ENCODE measurements at places on chromosomes 3 and 15.

DNA sequence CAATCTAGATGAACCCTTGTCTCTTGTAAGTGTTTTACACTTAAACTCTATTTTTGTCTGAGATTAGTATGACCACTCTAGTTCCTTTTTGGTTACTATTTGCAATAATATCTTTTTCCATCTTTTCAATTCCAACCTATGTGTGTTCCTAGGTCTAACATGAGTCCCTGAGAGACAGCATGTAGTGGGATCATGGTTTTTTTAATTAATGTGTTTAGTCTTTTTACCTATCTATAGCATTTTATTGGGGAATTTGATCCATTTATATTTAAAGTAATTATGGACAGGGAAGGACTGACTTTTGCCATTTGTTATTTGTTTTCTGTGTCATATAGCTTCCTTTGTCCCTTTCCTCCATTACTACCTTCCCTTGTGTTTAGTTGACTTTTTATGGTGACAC lies 21.7 kb downstream of the TNFSF10 start:
- DNase-seq = no peak

DNA sequence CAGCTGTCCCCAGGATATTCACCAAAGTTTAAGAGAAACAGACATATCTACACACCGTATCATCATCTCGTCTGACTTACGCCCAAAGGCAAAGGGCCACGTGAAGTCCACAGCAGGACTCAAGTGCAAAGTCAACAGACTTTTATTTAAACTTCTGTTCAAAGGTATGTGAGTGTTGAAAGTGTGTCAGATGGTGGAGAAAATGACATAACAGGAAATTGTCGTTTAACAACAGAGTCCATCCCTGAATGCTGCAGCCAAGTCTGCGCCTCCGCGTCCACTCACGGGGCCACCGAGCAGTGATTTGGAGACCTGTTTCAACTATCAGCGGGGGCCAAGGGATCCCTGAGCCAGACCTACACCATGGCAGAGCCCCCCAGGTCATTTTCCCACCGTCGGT lies 165.6 kb downstream of the XXYLT1 start:
- no peak for DNase-seq

DNA sequence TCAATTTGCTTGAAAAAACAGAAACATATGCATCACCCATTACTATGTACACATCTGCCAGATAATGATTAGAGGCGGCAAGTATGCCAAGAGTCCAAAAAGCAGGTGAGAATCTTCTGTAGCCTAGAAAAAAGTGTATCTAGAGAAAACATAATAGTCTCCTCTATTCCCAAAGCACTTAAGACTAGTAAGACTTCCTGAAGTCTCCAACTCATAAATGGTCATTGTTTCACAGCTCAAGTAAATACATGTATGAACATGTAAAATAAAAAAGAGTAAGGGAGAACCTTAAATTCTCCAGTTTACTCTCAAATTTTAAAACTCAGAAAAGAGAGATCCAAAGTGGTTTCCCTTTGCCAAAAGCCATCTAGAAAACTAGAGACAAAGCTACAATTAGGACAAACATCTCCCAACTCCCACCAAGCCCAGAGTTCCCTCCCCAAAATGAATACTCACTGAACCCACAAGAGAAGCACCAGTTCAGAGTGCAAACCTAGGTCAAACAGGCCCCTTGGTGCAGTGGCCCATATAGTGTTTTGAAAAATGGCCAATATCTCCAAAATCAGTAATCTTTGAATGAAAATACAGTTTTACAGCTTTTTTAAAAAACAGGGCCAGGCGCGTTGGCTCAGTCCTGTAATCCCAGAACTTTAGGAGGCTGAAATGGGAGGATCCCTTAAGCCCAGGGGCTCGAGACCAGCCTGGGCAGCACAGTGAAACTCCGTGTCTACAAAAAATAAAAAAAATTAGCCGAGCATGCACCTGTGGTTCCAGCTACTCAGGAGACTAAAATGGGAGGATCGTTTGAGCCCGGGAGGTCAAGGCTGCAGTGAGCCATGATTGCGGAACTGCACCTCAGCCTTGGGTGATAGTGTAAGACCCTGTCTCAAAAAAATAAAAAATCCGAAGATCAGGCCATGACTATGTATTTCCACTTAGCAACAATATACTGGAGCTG lies 11.0 kb upstream of the MAP4 start:
- no peak for DNase-seq

GRCh38 chr3:69695443-69695842 lies 43.8 kb upstream of the MITF start:
- DNase-seq = no peak

- no peak for DNase-seq
Measured at GRCh38 chr3:112781599-112781998, 65.1 kb downstream of the CD200R1L start.

DNA sequence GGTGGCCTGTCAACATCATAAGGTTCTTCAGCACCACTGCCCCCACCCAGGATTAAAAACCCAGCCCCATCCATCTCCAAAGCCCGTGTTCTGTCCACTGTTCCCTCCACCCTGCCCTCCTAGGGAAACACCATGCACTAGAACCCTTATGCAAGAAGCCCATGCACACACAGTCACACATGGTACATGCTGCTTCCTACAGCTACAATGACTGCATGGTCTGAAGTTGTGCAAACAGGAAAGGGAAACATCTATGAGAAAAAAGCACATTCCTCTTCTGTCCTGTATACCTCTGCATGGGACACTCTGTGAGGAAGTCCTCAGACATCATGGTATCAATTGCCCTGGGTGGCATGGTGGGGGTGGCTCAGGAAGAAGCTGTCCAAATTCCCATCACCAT lies 108.6 kb upstream of the MRPS22 start:
- DNase-seq = no peak

GRCh38 chr3:55585856-55586255 lies 98.8 kb upstream of the WNT5A start:
- DNase-seq = no peak

DNA sequence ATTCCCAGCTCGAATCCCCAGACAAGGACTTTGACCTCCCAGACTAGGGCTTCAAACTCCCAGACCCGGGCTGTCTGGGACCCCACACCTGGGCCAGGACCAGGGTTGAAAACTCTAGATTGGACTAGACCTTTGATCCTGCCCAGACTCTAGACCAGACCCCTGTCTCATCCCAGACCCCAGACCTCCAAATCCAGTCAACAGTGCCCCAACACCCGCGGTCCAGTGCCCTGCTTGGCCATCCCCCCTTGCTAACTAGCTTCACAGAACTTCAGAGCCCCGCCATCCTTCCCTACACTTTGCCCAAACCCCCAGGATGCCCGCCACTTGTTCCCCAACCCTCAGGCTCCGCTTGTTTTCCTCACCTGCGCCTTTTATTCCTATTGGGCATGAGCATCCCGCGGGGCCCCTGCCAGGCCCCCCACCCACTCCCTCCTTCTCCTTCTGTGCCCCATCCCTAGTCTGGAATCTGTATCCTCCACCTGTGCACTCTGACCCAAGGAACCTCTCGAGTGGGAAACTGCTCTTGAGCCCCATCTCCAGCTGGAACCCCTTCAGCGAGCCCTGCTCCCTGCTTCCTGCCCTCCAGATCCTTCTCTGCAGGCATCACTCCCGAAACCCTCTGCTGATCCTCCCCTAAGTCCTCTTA lies 604 bp downstream of the GNAI2 start:
- DNase-seq = no peak

GRCh38 chr3:192597506-192597905 lies 129.8 kb downstream of the FGF12 start:
- DNase-seq = no peak

GRCh38 chr15:39088156-39088555 lies 492.7 kb upstream of the THBS1 start:
- DNase-seq = no peak

- no peak for DNase-seq
Measured at GRCh38 chr3:58214484-58215316, 3.9 kb upstream of the DNASE1L3 start.

- no peak for DNase-seq
Measured at GRCh38 chr3:185935465-185936272, 2.1 kb downstream of the TRA2B start.

DNA sequence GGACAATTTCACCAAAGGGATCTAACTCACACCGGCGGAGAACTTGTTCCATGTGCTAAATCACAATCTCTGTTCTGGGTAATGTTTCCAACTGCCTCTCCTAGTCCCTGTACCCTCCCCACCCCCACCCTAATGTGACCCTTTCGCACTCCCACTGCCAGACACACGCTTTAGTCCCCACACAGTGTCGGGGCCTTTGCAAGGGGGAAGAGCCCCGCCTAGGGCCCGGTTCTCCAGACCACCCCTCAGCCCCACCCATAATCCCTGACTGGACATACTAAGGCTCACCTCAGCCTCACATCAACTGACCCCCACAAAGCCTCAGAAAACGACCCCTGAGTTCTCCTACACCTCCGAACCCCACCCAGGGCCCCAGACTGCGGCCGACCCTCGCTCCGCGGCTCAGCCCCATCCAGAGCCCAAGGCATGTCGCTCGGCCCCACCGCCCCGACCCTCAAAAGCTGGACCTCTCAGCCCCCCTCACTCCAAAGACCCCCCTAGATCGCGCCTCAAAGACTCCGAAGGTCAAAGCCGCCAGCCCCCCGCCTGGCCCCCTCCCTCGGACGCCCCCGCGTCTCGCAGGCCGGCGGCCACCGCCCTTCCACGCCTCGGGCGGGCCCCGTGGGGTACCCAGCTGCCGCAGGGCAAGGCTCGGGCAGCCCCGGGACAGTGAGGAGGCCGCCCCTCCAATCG lies 72.0 kb upstream of the MAP4 start:
- no peak for DNase-seq

DNA sequence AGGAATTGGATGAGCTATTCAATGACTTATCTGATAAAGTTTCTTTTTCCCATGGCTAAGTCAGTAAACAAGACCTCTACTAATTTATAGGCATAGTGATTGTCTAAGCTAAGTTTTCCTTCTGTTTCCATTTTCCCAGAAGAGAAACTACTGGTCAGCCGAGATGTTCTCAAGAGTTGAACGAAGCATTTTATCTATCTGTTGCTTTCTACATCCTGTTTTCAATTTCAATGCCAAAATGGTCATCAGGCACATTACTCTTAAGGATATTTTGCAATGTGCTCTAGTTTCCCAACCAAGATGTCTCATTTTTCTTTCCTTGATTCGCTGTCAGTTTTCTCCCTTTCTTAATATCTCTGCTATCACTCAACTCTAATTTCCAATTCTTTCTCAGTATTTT lies 228.7 kb downstream of the MBNL1 start:
- no peak for DNase-seq

GRCh38 chr15:69034352-69034751 lies 19.9 kb downstream of the NOX5 start:
- no peak for DNase-seq

GRCh38 chr3:131299836-131300235 lies 81.7 kb upstream of the NUDT16 start:
- no peak for DNase-seq

- DNase-seq = no peak
Measured at GRCh38 chr15:92937901-92938300, 37.8 kb downstream of the CHD2 start.

- no peak for DNase-seq
Measured at GRCh38 chr3:159189994-159190669, 388.3 kb downstream of the MFSD1 start.

DNA sequence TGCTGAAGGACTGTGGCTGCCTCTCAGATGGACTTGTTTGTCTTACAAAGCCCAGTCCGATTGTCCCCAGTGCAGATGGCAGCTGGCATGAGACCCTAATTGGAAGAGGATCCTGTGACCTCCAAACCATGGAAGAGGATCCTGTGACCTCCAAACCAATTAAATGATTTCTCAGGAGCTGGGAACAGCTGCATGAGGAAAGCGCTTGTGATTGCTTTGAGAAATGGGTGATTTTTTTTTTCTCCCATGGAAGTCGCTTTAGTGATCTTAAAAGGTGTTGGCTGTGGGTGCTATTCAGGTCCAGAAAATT lies 68.4 kb upstream of the LARS2 start:
- no peak for DNase-seq

- DNase-seq = no peak
Measured at GRCh38 chr3:108485146-108485545, 25.2 kb downstream of the MYH15 start.

DNA sequence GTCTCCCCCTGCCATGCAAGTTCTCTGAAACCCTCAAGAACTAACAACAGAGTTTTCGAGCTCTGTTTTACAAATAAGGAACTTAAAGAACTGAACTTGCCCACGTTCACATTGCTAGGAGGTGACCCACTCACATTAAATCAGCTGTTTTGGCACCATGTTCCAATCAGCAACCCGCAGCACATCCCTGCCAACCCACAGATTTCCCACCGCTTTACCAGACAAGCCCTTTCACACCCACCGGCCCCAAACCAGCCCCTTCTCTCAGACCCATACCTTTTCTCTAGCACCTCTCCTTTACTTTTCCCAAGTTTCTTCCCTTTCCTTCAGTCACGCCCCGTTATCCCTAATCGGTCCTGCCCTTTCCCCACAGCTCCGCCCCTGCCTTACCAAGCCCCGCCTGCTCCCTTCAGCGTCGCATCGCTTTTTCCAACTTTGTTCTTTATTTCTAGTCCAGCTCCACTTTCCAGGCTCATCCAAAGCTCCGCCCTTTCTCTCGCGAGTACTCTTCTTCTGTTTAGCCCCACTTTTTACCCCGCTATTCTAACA lies 804 bp upstream of the BRPF1 start:
- no peak for DNase-seq

GRCh38 chr15:88747111-88747510 lies 56.1 kb upstream of the ACAN start:
- DNase-seq = no peak

DNA sequence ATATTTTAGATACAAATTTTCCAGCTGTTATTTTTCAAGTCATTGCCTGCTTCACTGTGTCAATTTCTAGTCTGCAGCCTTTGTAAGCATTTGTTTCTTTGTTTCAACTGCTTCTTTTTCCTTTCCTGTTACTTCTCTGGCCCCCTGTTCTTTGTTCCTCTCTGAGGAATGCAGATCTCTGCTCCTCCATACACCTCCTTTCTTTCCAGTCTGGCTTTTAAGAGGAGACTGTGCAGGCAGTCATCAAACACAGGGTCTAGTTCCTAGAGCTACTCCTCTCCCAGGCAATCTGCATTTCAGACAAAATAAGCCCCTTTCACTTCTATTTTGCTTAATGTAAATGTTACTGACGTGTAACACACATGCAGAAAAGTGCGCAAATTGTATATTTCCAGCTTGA lies 502.9 kb downstream of the PDCD6IP start:
- no peak for DNase-seq

GRCh38 chr15:50355619-50355905 lies 564 bp upstream of the GABPB1 start:
- DNase-seq = no peak

DNA sequence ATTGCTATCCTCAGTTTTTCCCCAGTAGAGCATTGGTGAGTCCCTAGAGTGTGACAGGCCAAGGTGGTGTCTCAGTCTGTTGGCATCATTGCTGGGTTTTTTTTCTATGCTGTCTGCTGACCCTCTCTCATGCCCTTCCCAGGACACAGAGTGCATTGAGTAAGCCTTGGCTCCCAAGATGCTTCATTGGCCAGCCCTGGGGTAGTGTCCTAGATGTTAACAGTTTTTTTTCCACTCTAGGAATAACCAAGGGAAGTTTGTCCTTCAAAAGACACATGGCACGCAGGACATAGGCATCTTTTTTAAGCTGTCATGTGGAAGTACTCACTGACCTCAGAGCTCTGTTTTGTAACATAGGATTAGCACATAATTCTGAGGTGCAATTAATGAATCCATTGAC lies 19.5 kb downstream of the ADAMTSL3 start:
- no peak for DNase-seq

- no peak for DNase-seq
Measured at GRCh38 chr3:196115678-196116083, 33.8 kb upstream of the TFRC start.

Data from stimulated activated CD4-positive, alpha-beta T cell treated with anti-CD3 and anti-CD28 coated beads, Interleukin-15, amount 100 ng/mL, for 1 hour (primary cell).